ENCODE measurements at places on chromosomes 12 and 14.
A peak's percentile ranks its signal among the peaks of the same experiment; 100 is the strongest.

DNA sequence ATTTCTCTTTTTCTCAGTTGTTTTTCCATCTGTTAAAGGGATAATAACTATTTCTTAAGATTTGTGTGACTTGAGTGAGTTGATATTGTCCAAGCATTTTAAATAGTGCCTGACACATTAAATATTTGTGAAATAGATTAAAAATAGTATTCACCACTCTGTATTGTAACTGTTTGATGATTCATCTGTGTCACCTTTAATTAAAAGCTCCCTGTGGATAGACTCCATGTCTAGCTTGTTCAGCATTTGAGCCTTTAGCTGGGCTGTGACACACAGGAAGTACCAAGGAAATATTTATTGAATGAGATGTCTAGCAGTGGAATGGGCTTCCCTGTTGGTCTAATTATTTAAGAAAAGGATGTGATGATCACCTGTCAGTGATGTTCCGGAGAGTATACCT lies 1.8 kb upstream of the GLIPR1L2 start:
- DNase-seq, result no peak

- no peak for DNase-seq
These were observed 18.3 kb downstream of the PLEKHG7 start for GRCh38 chr12:92721130-92721529.

- no peak for DNase-seq
These were observed 1.9 kb downstream of the PTPN21 start for GRCh38 chr14:88552876-88553275.

DNA sequence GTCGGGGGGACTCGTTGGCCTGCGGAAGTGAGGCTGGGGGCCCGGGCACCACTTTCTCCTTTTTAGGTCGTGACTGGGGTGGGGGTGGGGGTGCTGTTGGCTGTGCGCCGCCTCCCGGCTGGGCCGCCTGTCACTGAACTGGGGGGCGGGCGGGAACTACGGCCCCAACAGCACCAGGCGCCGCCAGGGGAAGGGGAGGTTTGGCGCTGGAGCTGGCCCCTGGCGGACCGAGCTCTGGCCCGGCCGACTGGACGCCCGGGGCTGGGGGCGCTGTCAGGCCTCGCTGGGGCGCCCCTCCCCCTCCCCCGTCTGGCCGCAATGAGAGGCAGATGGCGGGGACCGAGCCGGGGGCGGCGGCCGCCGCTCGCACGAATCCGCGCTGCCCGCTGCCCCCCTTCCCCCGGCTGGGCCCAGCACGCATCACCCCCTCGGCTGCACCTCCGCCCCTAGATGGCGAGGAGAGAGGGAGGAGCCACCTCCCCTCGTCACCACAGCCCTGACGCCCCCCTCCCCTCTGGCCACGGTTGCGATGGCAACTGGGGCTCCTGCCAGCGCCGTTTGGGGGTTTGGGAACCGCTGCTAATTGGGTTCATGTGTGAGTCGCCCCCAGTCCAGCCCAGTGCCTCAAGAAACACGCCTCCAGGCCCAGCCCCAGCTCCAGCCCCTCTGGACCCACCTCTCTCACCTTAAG lies 723 bp downstream of the NFATC4 start:
- peak; percentile 28 for DNase-seq

DNA sequence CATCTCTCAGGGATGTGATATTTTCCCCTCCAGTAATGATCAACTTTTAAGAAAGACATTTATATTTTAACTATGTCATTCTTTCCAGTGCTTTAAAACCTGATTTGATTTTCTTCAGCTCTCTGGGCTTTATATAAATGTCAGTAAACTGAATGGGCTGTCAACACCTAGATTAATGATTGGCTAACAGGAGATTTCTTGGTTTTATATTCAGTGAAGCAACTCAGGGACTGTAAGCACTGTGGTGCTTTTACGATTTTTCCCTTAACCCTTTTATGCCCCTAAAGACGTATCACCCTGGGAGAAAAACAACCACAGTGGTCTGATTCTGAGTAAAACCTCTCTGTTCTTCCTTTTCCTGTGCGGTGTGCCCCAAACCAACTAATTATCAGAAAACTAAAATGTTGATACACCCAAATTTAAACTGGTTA lies 38.0 kb downstream of the PTGER2 start:
- peak; percentile 48 for DNase-seq

GRCh38 chr14:60650373-60650961 lies 1.2 kb upstream of the SIX1 start:
- no peak for DNase-seq

Measured in activated CD4-positive, alpha-beta T cell treated with anti-CD3 and anti-CD28 coated beads for 36 hours (primary cell).